ENCODE measurements at places on chromosomes 11 and 22. TPM values are rescaled to one million over a fixed set of nuclear protein-coding genes. Genes with fewer than 3 reads are reported as not detected.

DNA sequence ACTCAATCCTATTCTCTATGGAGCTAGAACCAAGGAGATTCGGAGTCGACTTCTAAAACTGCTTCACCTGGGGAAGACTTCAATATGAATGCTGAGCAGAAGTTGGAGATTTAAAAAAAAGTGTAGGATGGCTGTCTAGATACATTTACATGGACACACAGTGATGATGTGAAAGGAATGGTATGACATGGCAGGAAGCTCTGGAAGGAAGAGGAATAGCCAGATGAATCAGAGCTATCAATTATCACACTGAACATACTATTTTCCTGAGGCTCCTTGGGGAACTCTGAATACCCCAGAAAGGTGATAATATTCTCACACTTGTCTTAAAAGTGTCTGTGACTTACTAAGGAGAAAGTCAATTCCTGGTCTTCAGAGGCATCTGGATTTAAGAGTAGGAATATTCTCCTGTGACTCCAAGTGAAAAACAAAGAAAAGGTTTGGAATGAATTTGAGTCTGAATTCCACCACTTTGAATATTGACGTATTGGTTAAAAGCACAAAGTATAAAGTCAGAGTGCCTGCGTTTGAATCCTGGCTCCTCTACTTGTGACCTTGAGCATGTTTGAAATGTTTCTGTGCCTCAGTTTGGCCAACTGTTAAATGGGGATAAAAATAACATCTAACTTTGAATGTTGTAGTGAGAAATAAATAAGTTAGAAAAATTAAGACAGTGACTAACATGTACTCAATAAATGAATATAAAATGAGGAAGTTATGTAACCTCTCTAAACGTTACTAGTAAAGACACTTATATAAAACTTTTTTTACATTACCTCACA, 1.3 kb downstream of the OR52D1 start:
- no peak overlapping the region for H3K4me3 ChIP-seq
- H3K4me1 ChIP-seq = no peaks in the 10 kb centered on the region
- no peaks in the 10 kb centered on the region for H3K27me3 ChIP-seq
- H3K36me3 ChIP-seq = no peaks in the 10 kb centered on the region

DNA sequence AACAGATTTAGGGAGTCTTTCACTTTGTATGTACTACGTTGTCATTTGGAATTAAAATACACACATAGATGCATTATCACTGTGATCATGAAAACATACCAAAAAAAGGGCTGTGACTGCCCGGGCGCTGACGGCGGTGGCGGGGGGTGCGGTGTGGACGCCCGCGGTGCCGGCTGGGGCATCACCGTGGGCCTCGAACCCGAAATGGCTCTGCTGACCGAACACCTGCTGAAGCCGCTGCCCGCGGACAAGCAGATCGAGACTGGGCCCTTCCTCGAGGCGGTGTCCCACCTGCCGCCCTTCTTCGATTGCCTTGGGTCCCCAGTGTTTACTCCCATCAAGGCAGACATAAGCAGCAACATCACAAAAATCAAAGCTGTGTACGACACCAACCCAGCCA, 16.2 kb downstream of the MRGPRX4 start:
- DNase-seq = no peak
- no peaks in the 10 kb centered on the region for H3K27me3 ChIP-seq
- H3K27ac ChIP-seq = no peak overlapping the region
- no peaks in the 10 kb centered on the region for H3K36me3 ChIP-seq
- no peaks in the 10 kb centered on the region for H3K4me1 ChIP-seq

GRCh38 chr11:45382133-45382878, 96.2 kb upstream of the SYT13 start:
- no peaks in the 10 kb centered on the region for H3K27me3 ChIP-seq
- no peaks in the 10 kb centered on the region for H3K4me1 ChIP-seq
- H3K27ac ChIP-seq = no peak overlapping the region
- no peak overlapping the region for H3K4me3 ChIP-seq

DNA sequence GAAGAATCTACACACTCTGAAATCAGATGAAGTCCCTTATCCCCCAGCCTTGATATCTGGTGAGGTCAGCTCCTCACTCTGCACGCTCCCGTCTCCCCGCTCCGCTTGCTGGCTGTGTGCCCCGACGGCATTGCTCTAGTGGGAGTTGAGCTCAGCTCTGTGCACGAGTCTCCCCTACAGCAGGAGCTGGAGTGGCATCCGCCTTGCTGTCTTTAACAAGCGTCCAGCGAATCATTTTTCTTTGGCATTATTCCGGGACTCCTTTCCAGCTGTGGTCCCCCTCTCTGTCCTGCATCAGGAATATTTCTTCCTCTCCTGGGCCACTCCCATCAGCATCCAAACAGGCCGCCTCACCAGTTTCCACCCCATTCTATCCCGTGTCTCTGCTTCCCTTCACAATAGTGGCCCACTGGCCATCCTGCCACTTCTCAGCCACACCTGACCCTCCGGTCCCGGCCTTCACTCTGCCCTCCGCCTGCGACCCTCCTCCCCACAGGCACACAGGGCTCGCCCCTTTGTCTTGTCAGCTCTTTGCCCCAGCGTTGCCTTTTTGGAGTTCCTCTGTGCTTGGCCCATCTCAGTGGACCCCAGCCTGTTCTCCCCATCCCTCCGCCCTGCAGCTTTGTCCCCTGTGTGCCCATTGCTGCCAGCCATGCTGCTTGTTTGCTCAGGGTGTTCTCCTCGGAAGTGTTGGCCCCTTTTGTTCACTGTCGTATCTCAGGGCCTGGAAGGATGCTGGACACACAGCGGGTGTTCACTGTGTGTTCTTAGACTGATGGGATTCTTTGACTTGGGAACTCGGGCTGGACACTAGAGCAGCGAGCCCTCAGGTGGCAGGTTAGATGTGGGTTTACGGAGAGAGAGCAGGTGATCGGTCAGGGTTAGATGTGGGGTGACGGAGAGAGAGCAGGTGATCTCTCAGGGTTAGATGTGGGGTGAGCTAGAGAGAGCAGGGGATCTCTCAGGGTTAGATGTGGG, 441.8 kb downstream of the TBC1D22A start:
- no peaks in the 10 kb centered on the region for H3K4me1 ChIP-seq
- DNase-seq = no peak
- H3K4me3 ChIP-seq = no peak overlapping the region
- H3K36me3 ChIP-seq = no peaks in the 10 kb centered on the region
- no peak overlapping the region for H3K27ac ChIP-seq

DNA sequence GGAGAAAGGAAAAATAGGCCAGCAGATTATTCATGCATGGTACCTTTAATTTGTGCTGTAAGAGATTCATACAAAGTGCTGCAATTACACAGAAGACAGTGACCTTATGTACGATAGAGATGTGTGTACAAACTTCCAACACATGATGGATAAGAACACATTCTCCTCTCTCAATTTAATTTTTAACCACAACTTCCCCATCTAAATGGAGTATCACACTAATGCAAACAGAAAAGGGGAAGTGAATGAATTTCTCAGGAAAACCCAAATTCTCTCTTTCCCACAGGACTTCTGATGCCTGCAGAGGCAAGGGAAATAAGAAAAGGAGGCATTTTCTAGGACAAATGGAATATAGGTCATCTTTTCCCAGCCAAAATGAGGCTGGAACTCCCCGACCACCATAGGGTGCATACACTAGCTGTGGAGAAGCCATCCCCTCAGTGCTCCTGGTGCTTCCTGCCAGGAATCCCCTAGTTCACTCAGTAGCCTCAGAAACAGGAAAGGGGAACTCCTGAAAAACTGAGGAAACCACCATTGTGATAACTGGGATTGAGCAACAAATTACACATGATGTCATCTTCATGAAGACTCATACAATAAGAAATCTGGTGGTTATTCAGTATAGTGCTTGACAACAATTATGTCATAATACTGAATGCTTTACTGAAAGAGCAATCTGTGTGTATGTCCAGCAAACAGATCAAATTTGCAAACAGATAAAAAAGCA, 22.4 kb downstream of the MMP10 start:
- H3K4me3 ChIP-seq = no peak overlapping the region
- no peaks in the 10 kb centered on the region for H3K36me3 ChIP-seq

GRCh38 chr22:46006379-46007002, 29.5 kb upstream of the WNT7B start:
- peak overlapping the region; percentile 19 for H3K27ac ChIP-seq
- peak; percentile 97 for DNase-seq
- H3K4me3 ChIP-seq = no peak overlapping the region
- H3K4me1 ChIP-seq = no peaks in the 10 kb centered on the region
- no peaks in the 10 kb centered on the region for H3K36me3 ChIP-seq

DNA sequence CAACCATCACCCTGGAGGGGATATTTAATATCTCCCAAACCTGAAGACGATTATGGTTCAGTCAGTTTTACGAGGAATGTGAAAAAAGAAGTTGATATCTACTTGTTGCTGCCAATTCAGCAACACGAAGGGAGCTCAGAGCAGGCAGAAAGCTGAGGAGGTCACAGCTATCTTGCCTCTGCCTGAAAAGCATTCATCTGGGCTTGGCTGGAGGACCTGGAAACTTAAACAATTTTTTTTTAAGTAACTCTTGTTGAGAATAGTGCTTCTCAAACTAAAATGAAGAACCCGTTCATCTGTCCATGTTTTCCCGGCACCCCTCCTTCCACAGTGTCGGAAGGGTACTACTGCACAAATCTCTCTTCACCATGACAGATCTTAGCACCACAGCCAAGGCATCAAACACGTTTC, 98.9 kb downstream of the MICAL3 start:
- no peaks in the 10 kb centered on the region for H3K36me3 ChIP-seq
- H3K4me1 ChIP-seq = peaks cover 9% of the 10 kb centered on the region
- DNase-seq = no peak
- H3K4me3 ChIP-seq = no peak overlapping the region
- no peaks in the 10 kb centered on the region for H3K27me3 ChIP-seq
- no peak overlapping the region for H3K27ac ChIP-seq

DNA sequence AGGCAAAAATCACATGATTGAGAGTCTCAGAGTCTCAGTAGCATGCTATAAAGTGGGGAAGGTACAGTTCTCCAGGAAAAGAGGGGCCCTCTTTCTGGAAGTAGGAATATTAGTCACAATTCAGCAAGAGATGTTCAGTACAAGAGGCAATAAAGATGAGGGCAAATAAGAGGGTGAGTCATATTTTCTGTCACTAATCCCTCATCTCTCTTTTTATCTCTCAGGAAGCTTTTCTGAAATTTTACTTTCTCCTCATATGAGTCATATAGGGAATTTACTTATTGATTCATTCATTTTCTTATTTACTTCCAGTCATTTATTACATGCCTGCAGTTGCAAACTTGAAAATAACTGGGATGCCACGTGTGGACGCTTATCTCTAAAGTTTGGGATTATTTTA, 3.4 kb upstream of the NXPE1 start:
- H3K4me1 ChIP-seq = no peaks in the 10 kb centered on the region
- no peak overlapping the region for H3K4me3 ChIP-seq
- H3K27ac ChIP-seq = no peak overlapping the region
- H3K36me3 ChIP-seq = no peaks in the 10 kb centered on the region

GRCh38 chr11:17760102-17761029, 25.8 kb downstream of the KCNC1 start:
- no peaks in the 10 kb centered on the region for H3K27me3 ChIP-seq
- H3K36me3 ChIP-seq = no peaks in the 10 kb centered on the region
- no peaks in the 10 kb centered on the region for H3K4me1 ChIP-seq

DNA sequence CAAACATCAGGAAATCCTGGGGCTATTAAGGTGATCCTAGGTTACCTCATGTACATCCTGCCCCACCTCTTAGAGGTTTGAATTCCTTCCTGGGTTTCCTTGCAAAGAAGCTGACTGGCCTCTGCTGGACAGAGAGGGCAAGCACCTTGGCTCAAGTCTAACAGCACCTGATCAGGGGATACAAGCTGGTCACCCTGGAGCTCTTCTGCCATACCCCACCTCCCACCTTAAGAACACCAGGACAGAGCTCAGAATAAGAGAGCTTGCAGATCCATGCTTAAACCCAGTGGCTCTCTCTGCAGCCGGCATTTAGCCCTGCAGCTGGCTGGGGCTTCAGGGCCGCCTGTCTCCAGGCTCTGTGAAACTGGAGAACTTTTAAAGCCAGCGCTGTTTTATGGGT, 386.6 kb upstream of the NARS2 start:
- H3K27me3 ChIP-seq = no peaks in the 10 kb centered on the region
- no peak overlapping the region for H3K27ac ChIP-seq
- DNase-seq = no peak
- H3K4me1 ChIP-seq = no peaks in the 10 kb centered on the region
- H3K4me3 ChIP-seq = no peak overlapping the region
- no peaks in the 10 kb centered on the region for H3K36me3 ChIP-seq

- DNase-seq = no peak
- no peaks in the 10 kb centered on the region for H3K27me3 ChIP-seq
- H3K27ac ChIP-seq = no peak overlapping the region
- H3K4me1 ChIP-seq = no peaks in the 10 kb centered on the region
Observed at GRCh38 chr22:20528405-20528978, 21.1 kb downstream of the MED15 start.

DNA sequence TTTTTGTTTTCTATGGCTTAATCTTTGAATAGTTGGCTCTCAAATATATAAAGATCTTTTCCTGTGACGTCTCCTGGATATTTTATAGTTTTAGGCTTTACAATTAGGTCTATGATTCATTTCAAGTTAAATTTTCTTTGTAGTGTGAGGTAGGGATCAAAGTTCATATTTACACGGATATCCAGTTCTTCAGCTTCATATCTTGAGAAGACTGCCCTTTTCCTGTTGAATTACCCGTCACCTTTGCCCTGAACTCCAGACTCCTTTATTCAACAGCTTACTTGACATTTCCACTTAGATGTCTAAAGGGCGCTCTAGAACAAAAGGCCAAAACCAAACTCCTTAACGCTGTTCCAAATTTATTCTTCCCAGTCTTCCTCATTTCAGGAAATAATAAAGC, 51.7 kb downstream of the TTC17 start:
- peaks cover 11% of the 10 kb centered on the region for H3K36me3 ChIP-seq
- H3K4me1 ChIP-seq = no peaks in the 10 kb centered on the region
- H3K27me3 ChIP-seq = no peaks in the 10 kb centered on the region
- H3K4me3 ChIP-seq = no peak overlapping the region
- no peak overlapping the region for H3K27ac ChIP-seq
- DNase-seq = no peak

DNA sequence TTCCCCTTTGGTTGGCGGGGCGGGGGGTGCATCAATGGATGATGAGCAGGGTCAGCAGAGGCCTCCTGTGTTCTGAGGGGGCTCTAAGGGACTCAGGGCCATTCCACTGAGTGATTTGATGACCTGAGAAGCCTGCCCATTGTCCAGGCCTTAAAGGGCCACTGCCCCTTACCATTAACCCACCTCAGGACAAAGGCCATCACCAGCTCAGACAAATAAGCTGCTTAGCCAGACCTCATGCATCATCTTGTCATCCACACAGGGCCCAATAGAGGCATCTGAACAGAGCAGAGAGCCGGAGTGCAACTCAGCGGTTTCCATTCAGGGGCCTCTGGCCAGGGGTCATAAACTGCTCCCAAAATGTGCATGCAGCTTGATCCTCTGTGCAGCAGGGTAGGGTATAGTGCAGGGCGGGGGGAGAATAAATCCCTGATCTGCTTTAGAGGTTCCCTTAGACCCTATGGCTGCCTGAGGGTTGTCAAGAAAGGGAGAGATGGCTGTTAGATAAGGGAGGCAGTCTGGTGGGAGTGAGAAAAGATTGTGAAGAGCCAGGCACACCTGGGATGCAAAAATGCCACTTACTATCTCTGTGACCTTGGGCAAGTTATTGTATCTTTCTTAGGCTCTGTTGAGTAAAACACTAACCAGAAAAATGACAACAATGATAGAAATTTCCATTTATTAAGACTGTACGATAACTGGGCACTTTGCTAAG, 375.5 kb upstream of the NARS2 start:
- no peaks in the 10 kb centered on the region for H3K4me1 ChIP-seq
- DNase-seq = no peak
- no peaks in the 10 kb centered on the region for H3K36me3 ChIP-seq
- H3K4me3 ChIP-seq = no peak overlapping the region
- H3K27me3 ChIP-seq = no peaks in the 10 kb centered on the region

The XRRA1 gene
- total RNA-seq = 23.4 TPM

The RAC2 gene
- total RNA-seq = 19.8 TPM

The MRGPRX4 gene
- not detected for total RNA-seq

The KRTAP5-7 gene
- 0.39 TPM for total RNA-seq
